NCI-H446 treated with DMSO at 0.1 percent for 48 hours (cell line): ENCODE measurements at places on chromosomes 12 and 14.

GRCh38 chr12:113000433-113000832 is 22.1 kb downstream of the OAS2 start:
- no peak for DNase-seq

GRCh38 chr12:123036466-123037285 is 56.2 kb downstream of the ARL6IP4 start:
- no peak for DNase-seq

DNA sequence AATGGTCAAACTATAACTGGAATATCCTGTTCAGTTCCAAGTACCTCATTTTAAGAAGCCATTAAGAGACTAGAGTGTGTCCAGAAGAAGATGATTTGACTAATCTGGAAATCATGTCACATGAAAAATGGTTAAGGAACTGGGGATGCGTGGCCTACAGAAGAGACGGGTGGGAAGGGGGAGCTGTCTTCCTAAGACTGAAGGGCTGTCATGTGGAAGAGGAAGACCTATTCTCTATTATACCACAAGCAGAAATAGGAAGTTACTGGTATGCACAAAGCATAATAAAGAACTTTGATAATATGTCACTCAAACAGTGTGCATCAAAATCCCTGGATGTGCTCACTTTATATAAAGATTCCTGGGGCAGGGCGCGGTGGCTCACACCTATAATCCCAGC is 50.3 kb downstream of the HECTD4 start:
- DNase-seq, result no peak

GRCh38 chr14:101288436-101289229 is 272.7 kb upstream of the DIO3 start:
- no peak for DNase-seq

GRCh38 chr14:68681256-68682011 is 111.4 kb downstream of the ZFP36L1 start:
- no peak for DNase-seq
